Kidney epithelial cell (primary cell): ENCODE measurements at places on chromosomes 5 and 9. TPM values are rescaled to one million over a fixed set of nuclear protein-coding genes. Genes with fewer than 3 reads are reported as not detected.

- DNase-seq: no peak
Observed at GRCh38 chr9:113592876-113593575, 129.5 kb downstream of the RGS3 start.

DNA sequence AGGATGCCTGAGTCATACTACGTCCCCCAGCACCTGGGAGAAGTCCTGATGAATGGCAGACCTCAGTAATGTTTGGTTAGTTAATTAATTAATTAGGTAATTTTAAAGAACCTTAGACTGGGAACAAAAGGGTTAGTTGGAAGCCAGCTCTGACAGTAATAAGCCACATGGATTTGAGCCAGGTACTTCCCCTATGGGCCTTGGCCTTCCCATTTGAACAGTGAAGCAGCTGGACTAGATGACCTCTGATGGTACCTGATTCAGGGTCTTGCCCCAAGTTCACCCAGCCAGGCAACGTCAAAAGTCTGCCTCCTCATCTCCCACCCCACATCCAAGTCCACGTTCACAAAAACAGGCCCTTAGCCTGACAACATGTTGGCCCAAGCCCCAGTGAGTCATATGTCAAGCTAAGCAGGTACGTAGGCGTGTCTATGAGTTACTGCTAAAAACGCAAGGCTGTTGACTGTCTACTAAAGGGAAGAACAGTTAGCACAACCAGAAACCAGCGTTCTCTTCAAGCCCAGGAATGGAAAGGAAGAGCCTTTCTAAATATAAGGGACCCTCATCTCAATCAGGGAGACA, 303.2 kb downstream of the ACTL7B start:
- no peak for DNase-seq

DNA sequence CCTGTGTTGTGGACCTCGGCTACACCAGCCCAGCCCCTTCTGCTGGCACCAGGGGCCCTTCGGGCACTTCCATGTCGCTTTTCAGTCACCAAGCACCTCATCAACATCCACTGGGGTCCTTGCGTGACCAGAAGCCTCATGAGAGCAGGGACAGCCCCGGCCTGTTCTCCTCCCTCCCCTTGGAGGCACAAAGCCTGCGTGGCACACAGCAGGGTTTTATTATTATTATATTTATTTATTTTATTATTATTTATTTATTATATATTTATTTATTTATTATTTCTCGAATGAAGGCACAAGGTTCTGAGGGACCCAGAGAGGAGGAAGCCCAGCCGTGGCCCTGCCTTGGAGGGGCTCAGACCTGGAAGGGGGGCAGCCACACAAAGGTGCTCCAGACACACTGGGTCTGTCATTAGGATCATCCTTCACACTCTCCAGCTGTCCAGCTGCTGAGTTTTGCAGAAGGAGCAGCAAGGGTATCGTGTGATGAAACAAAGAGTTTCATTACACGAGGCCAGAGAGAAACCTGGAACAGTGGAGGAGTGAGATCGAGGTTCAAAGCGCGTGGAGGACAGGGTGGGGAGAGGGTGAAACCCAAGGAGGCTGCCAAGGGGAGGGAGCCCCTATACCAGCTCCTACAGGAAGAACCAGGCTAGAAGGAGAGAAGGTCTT, 5.2 kb downstream of the VAV2 start:
- no peak for DNase-seq

- DNase-seq: no peak
Observed at GRCh38 chr9:77945798-77946197, 85.8 kb downstream of the GNAQ start.

SPAAR gene
- not detected in 2 replicates for total RNA-seq

TAF1L gene
- under 0.01 TPM in 1 of 2 replicates, not detected in the other for total RNA-seq

ARHGEF39 gene
- 0.62 and 1.2 TPM in 2 replicates for total RNA-seq

PAEP gene
- total RNA-seq: 0.21 TPM in 1 of 2 replicates, not detected in the other

SPATA31A3 gene
- not detected in 2 replicates for total RNA-seq

IFNA16 gene
- total RNA-seq: not detected in 2 replicates

TMEM252 gene
- not detected in 2 replicates for total RNA-seq

DHFR gene
- 13.0 and 18.5 TPM in 2 replicates for total RNA-seq

LTC4S gene
- total RNA-seq: 0.41 and 5.1 TPM in 2 replicates

FAM153A gene
- total RNA-seq: 0.41 TPM in 1 of 2 replicates, not detected in the other
